ENCODE measurements at places on chromosomes 4 and X.

- DNase-seq = no peak
Measured at GRCh38 chrX:153206425-153207046, 27.5 kb downstream of the MAGEA1 start.

GRCh38 chr4:20679951-20680350 is 20.3 kb upstream of the PACRGL start:
- DNase-seq = no peak

DNA sequence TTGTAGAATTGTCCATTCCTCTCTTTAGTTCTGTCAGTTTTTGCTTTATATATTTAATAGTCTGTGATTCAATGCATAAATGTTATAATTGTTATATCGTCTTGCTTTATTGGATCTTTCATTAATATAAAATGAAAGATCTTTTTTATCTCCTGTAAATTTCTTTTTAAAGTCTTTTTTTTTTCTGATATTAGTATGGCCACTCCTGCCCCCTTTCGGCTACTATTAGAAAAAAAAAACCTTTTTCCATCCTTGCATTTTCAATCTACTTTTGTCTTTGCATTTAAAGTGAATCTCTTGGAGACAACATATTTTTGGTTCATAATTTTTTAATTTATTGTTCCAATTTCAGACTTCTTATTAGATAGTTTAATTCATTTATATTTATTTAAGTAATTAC is 677.4 kb upstream of the NDST4 start:
- DNase-seq = no peak

GRCh38 chr4:171015441-171015840 is 797.8 kb upstream of the GALNTL6 start:
- DNase-seq = no peak

- DNase-seq = no peak
Measured at GRCh38 chr4:148445860-148446330, 3.7 kb upstream of the NR3C2 start.

DNA sequence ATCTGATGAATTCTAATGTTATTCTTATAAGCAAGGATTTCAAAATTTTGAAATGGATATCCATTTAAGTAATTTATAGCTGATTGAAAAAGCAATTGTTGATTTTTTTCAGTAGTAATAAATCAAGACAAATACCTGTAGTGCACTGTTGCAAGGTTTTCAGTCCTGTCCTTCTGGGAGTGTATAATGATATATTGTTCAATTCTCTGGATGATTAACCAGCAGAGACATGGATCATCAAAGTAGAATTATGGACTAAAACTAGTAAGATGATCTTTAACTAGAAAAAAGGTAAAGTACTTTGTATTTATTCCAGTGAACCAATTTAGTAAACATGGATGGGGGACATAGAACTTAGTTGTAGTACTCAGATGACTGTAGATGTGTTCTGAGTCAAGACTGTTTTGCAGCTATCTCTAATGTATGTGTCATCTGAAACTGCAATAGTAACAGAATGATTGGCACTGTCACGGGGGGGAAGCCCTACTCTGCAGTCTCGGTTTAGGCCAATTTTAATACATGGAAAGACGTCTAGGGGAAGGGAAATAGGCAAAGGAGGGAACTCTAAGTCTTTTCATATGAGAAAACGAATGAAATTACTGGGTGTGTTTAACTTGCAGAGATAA is 121.9 kb downstream of the GLRA3 start:
- DNase-seq = no peak

- DNase-seq = no peak
Measured at GRCh38 chr4:138090918-138091676, 151.1 kb downstream of the SLC7A11 start.

DNA sequence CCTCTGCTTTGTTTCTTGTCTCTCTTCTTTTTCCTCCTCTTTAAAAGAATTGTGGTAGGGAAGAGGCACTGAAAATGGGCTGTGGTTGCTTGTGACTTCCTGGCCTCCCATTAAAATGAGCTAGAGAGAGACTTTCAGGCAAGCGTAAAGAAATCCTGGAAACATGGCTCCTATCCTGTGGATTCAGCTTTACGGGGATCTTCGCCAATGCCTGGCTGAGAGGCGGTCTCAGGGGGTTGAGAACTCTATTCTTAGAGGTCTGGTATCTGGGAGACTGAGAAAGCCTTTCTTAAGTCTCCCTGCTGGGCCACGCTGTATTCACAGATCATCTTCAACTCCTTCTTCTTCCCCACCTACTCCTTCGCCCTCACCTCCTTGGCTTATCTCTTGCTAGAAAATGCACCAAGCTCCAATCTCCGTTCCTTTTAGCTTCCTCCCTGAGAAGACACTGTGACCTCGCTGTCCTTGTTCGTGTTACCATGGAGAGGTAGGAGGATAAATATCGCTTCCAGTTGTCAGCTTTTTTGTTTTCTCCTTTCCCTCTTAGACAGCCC is 542 bp upstream of the KLF8 start:
- DNase-seq = no peak

- no peak for DNase-seq
Measured at GRCh38 chrX:152658302-152658701, 20.6 kb downstream of the GABRQ start.

DNA sequence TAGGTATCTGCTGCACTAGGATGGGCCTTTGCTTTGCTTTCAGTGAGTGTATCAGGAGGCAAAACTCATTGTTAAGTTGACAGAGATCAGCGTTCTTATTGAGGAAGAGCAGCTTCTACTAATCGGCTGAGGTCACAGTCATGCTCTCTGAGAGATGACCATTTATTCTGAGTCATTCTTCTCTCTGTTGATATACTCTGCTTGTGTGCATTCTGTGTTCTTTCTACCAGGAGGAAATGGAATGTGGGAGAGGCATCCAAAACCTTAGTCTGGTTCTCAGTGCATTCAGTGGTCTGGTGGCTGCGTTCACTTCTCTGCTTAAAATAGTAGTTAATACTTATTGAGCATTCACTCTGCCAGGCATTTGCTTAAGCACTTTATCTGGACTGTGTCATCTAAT is 66.2 kb downstream of the RRAGB start:
- DNase-seq = no peak

DNA sequence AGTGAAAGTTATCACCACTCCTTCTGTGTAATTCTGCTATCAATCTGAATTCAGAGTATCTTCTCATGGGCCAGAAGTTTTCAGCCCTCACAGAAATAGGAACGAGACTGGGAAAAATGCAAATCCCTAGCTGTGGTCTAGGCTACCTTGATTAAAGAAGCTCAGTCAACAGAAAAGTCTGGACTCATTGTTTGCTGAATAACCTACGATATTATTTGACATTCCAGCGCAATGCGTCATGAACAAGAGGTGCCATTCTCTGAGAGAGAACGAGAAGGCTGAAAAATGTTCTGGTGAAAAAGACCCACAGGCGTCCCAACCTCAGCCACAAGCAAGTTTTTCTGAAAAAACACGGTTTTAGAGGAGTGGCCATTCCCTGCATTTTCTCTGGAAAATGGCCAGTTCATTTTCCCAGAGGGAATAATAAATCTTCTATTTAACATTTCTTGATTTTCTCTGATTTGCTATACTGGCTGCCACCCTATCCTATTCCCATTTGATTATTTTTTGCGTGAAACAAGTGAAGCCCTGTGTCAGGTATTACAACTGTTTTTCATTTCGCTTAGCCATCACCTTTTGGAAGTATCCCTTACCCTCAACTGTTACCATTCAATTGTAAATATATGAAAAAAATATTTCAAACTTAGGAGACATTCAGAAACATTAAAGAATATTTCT is 1117.6 kb upstream of the PRKX start:
- no peak for DNase-seq

DNA sequence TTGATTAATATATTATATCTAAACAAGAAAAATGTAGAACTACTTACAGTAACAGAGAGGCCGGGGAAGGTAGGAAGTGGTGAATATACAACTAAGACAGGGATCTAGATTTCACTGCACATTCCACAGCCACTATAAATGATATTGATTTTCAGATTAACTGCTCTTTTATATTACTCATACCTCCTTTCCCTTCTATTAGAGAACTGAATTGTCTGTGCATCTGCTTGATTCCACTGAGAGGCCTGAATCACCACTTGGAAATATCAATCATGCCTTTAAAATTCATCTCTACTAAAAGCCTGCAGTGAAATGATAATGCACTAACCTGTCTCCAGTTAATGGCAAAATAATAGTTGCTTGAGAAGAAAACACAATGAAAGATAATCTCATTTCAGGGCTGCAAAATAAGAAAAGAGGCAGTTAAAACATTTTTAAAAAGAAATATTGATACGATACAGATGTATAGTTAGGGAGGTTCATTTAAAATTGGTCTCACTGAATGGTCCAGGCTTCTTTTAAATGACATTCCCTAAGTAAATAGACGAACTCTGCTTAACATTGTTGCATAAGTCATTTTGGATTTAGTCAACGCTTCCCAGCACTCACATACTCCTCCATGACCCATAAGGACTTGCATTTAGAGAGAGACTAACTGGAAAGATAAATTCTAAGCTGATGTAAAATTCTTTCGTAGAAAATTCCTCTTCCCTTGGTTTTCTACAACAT is 3.8 kb downstream of the ANTXR2 start:
- no peak for DNase-seq

- no peak for DNase-seq
Measured at GRCh38 chrX:14496674-14497073, 32.7 kb upstream of the GLRA2 start.

GRCh38 chr4:77706717-77707116 is 101.1 kb downstream of the CXCL13 start:
- DNase-seq = no peak

DNA sequence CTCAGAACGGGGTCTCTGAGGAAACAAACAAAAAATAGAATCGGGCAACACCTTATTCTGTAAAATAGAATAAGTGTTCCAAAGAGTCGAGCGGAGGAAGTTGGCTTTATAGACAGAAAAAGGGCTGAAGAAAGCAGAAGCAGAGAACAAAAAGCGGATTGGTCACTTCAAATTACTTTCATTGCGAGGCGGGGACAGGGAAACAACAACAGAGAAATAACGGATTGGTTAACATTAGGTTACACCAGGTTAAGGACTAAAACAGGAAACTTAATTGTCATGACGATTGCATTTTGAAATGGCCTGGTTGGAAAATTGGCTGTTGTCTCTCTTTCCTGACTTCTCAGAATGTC is 433 bp upstream of the COQ2 start:
- no peak for DNase-seq

- DNase-seq = no peak
Measured at GRCh38 chrX:48823053-48823452, 3.3 kb upstream of the ERAS start.

DNA sequence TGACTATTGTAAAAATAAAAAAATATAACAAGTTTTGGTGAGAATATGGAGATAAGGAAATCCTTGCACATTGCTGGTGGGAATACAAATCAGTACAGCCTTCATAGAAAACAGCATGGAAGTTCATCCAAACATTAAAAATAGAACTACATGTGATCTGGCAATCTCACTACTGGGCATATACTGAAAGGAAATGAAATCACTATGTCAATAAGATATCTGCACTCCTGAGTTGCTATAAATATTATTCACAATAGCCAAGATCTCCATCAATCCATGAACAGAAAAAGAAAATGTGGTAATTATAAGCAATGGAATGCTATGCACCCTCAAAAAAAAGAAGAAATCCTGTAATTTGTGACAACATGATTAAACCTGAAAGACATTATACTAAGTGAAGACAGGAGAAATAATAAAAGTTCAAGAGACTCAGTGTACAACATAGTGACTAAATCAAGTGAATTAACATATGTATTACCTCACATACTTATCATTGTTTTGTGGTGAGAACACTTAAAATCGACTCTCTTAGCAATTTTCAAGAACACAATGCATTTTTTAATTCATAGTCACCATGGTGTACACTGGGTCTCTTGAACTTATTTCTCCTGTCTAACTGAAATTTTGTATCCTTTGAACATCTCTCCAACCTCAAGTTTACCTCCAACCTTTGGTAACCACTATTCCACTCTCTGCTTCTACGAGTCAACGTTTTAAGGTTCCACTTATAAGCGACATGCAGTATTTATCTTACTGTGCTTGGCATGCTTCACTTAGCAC is 1703.7 kb upstream of the AGA start:
- no peak for DNase-seq

DNA sequence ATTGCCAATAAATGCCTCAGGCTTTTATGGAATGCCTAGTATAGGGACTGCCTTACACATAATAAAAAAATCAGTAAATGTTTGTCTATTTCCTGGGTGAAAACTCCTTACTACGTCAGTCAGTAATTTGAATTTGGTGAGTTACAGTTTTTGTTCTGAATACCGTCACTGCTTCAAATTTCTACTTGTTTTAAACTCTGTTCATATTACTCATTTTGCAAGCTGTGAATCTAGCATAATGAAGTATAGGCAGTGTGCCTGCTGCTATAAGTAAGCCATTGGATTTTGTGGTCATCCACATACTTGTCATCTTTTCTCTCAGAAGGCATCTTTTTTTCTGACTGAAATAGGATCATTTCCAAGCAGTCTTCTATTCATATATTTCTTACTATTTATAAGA is 43.1 kb downstream of the SYNPO2 start:
- DNase-seq = no peak

- no peak for DNase-seq
Measured at GRCh38 chr4:89539374-89539773, 231.8 kb upstream of the GPRIN3 start.

- peak; percentile 58 for DNase-seq
Measured at GRCh38 chrX:40167850-40168479, 70.2 kb upstream of the BCOR start.

GRCh38 chrX:16924631-16925480 is 21.6 kb upstream of the REPS2 start:
- no peak for DNase-seq

GRCh38 chr4:54165438-54165837 is 63.7 kb upstream of the PDGFRA start:
- no peak for DNase-seq

DNA sequence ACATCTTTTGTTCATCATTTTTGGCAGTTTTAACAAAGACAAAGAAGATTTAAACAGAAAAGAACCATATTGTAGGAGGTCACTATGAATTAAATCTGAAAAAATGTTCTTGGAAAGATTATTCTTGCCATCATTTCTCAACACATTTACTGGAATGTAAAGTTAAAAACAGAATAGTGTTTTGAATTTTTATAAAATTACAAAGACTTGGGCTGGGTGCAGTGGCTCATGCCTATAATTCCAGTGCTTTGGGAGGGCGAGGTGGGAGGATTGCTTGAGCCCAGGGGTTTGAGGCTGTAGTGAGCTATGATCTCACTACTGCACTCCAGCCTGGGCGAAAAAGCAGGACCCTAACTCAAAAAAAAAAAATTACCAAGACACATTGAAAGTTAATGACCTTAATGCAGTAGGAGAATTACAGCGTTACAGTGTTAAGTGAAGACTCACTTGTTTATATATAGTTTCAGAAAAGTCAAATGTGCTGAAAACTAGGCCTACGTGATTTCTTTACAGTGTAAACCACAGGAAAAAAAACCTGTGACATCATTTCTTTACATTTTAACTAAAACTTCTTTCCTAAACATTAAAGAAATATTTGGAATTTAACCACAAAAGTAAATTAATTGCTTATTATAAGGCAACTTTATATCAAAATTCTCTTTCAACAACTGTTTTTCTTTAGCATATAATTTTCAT is 7.9 kb downstream of the FAM13A start:
- DNase-seq = no peak
